ENCODE measurements at places on chromosomes 16 and 17.
A peak's percentile ranks its signal among the peaks of the same experiment; 100 is the strongest.

- no peak for DNase-seq
These were observed 27.0 kb downstream of the ZFPM1 start for GRCh38 chr16:88479793-88480760.

GRCh38 chr17:77425791-77426641, 285.2 kb downstream of the SEC14L1 start:
- DNase-seq: peak; percentile 90

DNA sequence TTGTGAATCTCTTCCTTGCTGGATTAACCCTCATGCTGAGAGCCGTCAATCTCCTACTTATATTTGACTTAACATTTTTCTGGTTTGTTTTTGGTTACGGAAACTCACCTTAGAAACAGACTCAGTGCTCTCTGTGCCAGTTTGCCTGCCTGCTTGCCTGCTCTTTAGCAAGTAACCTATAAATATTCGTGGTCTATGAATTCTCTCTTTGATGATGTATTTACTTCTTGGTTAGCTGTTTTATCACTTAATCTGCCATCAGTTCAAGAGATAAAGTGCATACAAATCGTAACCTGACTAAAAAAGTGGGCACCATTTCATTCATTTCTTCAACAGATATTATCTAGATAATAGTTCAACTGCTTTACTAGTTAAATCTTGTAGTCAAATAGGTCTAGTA, 26.7 kb downstream of the CYB5B start:
- no peak for DNase-seq

- no peak for DNase-seq
These were observed 10.3 kb downstream of the ZNF469 start for GRCh38 chr16:88393034-88393433.

DNA sequence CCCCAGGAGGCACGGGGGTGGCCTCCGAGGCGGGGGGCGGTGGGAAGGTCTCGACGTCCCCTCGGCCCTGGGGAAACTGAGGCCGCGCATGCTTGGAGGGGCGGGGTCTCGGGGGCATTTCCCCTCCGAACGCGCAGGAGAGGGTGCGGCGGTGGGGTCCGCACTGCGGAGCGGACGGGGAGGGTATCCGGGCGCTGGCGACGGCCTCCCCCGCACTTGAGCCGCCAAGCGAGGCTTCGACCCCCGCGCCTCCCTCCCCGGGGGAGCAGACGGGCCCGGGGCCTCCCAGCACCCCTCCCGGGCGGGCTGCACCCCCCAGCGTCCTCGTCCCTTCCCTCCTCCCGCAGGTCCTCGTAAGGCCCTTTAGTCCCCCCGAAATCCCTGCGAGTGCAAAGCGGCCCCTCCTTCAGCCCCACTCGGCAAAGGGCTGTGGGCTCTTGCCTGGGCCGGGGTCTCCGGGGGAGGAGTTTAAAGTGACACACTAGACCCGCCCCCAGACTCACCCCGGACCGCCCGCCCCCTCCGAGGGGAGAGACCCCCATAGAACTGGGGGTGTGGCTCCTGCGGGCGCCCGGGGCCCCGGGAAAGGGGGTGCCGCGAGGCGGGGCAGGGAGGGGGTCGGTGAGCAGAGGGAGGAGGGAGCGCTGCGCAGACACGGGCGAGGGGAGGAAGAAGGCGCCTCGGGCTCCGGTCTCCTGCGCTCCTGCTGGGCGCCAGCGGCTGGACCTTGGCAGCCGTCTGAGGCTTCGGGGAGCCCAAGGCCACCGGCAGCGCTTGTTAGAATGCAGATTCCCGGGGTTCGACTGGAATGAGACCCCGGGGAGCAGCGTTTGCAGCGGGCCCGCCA, 632 bp downstream of the BAIAP3 start:
- no peak for DNase-seq

DNA sequence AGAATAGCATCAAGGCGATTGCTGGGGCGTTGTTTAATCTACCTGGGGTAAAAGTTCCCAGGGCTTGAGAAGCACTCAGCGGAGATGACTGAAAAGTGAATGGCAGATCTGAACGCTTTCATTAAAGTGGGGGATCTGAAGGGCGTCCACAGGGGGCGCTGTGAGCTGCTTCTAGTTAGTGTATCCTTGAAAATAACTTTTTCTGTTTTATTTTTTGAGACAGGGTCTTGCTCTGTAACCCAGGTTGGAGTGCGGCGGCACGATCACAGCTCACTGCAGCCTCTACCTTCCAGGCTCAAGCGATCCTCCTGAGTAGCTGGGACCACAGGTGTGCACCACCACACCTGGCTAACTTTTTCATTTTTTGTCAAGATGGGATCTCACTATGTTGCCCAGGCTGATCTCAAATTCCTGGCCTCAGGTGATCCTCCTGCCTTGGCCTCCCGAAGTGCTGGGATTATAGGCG, 360.4 kb downstream of the SEC14L1 start:
- DNase-seq: no peak

DNA sequence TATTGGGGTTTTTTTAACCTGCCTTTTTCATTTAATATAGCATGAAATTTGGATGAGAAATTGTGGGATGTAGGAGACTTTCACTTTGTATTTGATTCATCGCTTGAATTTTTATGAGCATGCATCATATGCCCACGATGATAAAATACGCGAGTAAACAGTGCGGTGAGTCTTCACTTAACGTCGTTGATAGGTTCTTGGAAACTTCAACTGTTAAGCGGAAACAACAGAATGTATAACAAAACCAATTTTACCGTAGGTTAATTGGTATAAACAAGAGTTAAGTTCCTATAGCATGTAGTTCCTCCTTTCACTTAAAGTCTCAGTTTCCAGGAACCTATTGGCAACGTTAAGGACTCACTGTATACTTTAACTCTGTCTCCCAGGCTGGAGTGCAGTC, 28.7 kb downstream of the MMP15 start:
- DNase-seq: no peak

DNA sequence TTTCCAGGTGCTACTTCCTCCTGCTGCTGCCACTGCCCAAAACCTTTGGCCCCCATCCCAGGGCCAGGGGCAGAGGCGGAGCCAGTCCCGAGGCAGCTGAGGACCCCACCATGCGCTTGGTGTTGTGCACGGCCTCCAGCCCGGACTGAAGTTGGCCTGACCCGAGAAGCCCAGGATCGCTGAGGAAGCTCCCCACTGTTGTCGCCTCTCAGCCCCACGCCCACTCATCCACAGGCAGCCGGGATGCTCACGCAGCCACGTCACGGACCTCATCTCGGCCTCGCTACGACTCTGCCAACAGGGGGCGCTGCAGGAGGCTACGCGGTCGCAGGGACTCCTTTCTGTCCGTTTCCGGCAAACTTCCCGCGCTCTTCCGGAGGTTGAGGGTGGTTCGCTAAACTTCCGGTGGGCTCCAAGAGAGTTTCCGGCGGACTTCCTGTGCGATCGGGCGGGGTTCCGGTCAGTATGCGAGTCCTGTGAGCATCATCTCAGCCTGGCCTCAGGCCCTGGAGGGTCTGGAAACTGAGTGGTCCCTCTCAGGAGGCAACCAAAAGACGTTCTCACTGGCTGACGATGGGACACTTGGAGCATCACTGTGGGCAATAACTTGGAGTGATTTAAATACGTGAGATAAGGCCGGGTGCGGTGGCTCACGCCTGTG, 12.4 kb downstream of the ZG16B start:
- no peak for DNase-seq

GRCh38 chr17:79826841-79827578, 12.2 kb downstream of the CBX4 start:
- DNase-seq: no peak

GRCh38 chr17:9729034-9729650, 62.2 kb downstream of the DHRS7C start:
- peak; percentile 44 for DNase-seq

DNA sequence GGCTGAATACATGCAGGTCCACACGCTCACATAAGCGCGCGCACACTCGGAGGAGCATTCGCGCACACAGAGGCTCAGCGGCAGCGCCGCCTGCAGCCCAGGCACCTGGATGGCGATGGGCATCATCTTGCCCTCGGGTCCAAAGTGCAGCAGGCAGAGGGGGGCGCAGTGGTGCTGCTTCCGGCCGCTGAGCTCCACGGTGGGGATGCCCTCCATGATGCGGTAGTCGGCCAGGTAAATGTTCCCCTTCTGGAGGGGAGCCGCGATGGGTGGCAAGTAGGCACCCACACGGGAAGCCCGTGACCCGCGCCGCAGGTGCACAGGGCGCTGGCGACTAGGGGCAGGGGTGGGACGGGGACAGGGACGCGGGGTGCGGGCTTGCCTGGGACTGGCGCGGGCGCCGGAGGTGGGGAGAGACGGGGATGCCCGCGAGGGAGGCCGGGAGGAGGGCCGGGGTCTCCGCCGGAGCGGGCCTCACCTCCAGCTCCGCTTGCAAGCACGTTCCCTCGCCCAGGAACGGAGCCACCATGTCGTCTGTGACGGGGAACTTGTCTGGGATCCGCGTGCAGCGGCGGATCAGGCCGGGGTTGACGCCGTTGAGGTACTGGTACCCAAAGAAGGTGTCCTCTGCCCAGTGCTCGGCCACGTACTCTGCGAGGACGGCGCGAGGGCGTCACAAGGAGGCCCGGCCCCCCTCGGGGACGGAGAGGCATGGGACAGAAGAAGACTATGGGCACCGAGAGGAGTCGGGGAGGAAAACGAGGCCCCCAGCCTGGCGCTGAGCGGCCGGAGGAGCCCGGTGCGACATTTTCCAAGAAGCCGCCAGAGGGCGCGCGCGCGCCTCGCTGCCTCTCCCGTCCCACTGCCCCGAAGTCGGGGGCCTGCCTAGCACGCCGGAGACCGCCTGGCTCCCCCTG, 8.0 kb downstream of the ALOX12B start:
- peak; percentile 29 for DNase-seq

DNA sequence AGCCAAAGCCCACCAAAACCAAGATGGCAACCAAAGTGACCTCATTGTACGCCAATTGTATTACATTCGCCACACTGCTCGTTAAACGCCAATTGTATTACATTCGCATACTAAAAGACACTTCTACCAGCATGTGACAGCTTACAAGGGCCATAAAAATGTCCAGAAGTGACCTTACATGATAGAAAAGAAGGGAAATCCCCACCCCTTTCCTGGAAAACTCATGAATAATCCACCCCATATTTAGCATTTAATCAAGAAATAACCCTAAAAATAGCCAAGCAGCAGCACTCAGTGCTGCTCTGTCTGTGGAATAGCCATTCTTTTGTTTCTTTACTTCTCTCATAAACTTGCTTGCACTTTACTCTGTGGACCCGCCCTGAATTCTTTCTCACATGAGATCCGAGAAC, 25.7 kb downstream of the PSMD7 start:
- no peak for DNase-seq

GRCh38 chr16:79997257-79997656, 396.7 kb upstream of the MAF start:
- DNase-seq: no peak

DNA sequence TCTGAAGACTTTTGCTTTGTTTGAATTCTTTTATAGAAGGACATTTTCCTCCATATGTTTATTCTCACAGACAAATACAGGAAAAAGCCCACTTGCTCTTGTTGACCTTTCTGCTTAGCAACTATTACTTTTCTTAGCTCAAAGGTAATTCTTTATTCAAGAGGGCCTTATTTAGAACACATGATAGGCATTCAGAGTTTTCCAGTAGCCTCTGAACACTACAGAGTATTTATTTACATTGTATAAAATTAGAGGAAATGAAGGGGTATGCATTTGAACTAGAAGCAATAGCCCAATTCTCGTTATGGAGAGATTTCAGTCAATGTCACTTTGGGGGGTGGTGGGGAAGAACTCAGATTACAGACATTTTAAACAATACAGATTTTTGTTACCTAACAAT, 581.7 kb downstream of the KCNJ2 start:
- no peak for DNase-seq

DNA sequence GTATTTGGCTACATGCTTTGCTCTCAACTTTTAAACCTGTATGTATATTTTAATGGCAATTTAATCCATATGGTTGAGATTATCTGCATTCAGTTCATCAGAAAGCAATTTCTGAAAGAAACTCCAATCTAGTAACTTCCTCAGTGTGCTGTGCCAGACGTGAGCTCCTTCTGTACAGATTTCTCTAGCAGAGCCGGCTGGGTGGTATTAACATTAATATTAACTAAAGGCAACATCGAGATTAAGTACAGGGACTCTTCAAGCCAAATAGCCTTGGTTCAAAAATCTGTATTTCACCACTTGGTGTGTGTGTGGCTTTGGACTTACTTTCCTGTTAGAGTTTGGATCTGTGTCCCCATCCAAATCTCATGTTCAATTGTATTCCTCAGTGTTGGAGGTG, 55.5 kb upstream of the NUDT7 start:
- DNase-seq: no peak

DNA sequence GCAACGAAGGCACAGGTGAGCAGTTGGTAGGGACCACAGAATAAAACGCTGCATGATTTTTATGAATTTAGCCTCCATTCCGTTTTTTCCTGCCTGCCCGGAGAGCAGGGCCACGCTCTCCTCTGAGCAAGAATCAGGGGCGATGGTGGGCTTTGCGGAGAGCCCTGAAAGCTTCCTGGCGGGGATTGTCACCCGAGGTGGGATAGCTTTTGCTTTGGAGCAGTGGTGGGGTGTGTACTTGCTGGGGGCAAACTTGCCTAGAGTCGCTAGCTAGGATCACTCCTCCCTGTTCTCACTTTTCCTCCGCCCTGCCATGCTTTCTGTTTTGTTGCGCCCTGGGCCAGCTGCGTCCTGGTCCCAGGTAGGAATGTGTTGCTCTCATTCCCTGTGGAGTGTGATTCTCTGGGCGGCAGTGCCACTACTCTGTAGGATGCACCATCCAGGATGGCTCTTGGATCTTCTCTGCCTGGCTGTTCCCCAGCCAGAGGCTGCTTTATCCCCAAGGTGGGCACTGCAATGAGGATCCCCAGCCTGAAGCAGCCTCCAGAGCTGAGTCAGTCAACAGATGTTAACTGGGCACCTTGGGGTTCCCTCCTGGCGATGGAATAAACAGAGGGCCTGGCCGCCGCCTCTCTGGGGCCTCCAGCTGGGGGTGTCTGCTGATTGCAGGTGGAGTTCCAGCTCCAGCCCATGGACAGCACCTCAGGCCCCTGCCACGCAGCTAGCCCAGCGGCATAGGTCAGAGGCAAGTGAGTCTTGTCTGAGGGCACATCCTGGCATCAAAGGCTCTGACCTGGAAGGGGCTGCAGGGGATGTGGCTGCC, 360.9 kb upstream of the TNRC6C start:
- DNase-seq: no peak

GRCh38 chr16:61798741-61799140, 237.5 kb downstream of the CDH8 start:
- DNase-seq: no peak

DNA sequence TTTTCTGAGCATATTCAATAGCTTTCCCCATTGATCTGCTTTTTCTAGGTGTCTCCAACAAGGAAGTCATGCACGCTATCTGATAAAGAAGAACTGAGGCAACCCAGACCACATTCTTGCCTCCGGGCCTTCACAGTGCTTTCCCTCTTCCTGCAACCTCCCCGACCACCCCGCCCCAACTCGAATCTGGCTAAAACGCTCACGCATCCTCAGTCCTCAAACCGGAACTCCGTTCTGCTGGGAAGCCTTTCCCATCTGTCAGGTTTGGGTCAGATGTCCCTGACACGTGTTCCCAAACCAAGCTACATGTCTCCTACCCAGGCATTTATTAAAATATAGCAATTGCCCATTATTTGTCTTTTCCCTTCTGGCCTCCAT, 112.7 kb downstream of the VPS53 start:
- no peak for DNase-seq

Measured in RCC 7860 (cell line).